ENCODE measurements at places on chromosomes 3 and 15.

DNA sequence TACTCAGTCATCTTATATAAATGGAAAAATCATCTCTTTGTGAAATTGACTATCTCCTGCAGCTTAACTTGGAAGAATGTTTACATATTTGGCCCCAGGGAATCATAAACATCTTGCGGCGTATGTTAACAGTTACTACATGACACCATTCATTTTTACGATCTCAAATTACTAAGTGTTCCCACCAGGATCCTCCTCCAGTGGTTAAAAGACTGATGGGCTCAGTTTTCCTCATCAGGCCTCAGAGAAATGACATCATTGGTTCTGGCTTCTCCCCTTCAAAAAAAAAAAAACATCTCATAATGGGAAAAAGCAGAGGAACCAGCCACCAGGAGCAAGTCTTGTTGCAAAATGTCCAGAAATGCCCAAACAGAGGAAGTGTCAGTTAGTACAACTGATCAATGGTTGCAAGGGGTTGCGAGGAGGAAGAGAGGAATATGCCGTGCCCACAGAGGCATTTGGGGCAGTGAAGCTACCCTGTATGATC lies 70.5 kb upstream of the LIPC start:
- no peak for DNase-seq

DNA sequence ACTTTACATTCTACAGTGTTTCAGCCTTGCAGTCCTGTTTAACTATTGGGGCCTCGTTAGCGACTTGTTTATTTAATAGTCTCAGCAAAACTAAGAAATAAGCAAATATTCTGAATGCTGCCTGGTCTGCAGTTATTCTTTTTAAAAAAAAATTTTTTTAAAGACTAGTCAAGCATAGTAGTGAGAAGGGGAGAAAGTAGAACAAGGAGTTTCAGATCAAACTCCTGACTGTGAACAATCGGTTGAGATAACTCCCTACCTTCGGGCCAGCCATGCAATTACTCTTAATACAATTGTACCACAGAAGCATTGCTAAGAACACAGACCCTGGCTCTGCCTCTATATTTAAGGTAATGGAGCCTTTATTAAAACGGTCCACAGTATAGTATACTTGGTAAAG lies 5.8 kb upstream of the DUT start:
- DNase-seq: no peak

DNA sequence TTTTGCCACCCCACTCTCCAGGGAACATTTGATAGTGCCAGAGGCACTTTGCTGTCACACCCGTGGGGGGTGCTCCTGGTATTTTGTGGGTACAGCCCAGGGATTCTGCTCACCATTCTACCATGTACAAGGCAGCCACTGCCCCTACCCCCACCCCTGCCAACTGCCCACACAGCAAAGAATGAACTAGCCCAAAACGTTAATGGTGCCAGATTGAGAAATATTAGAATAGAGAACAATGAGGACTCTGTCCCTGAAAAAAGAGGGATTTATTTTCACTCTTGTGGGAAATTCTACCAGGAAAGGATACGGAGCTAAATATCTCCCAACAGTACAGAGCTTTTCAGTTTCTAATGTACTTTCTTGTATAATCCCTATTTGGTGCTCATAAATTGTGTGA lies 154.5 kb upstream of the SUCLG2 start:
- no peak for DNase-seq

GRCh38 chr15:51879555-51879954 lies 50.1 kb downstream of the TMOD3 start:
- no peak for DNase-seq

DNA sequence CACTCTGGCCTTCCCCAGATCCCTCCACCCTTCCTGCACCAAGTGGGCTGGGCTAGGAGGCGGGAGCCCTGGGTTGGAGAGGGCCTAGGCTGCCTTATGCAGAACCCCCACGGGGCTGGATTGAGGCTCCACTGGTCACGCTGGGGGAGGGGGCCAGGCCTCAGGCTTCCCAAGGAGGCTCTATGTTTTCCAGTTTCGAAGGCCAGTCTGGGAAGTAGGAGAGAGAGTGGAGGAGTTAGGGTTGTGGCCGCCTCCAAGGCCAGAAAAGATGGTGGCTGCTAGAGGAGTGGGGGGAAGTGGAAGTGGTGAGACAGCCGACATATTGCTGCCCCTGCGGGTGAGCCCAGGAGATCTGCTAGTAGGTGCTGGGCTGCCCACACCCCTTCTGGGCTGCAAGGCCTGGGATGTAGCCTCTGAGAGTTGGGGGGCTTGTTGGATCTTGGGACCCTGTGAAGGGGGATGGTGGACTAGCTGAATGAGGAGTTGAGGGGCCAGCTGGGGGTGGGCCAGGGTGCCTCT lies 1.2 kb downstream of the GNAI2 start:
- DNase-seq: no peak

GRCh38 chr3:129598000-129598381 lies 8.5 kb downstream of the PLXND1 start:
- no peak for DNase-seq

DNA sequence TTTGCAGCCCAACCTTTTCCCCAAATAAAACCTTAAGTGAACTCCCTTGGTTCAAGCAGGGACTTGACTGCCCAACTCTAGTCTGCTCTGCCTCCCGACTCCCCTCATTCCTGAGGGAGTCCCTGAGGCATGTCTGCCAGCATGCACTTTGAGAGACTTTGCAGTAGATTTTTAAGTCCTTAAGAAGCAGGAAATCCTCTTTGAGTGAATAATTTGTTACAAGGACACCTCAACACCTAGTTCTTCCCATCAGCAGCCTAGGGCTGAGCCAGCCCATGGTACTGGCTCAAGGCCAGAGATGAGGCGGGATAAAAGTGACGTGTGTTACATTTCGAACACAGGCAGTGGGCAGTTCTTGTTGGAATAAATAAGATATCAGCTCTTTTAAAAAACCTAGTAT lies 204.3 kb upstream of the SLC2A2 start:
- no peak for DNase-seq

DNA sequence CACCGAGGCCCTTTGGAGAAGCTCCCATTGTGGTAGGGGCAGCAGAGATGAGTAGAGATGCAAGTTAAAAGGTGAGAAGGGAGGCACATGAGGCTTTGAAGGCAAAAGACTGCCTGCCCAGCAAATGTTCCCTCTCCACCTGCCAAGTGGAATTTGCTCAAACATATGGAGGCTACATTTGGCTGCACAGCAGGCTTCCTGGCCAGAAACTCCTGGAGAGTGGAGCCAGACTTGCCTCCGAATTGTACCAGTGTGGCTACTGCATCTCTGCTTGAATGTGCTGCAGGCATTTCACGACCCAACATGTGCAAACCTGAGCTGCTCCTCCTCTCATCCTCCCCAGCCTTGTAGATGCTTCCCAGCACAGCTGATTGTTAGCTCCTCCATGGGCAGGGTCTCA lies 229.2 kb downstream of the ZNF621 start:
- DNase-seq: no peak

DNA sequence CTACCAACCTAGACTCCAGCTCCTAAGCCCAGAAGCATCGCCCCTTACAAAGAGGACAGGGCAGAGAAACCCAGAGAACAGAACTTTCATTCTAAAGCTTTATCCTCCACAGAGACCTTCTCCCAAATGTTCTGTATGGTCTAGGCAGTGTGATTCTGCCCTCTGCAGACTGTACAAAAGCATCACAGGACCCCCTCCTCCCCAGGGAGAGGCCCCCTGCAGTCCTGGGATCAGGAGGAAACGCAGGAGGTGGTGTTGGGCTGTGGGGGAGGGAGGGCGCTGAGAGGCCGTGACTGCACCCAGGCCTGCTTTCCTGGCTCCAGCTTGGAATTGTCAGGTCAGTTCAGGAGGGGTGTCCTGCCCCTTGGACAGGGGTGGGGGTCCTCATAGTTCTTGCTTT lies 101.3 kb downstream of the DGKG start:
- DNase-seq: no peak
